ENCODE measurements at places on chromosomes 6 and 20. TPM values are rescaled to one million over a fixed set of nuclear protein-coding genes. Genes with fewer than 3 reads are reported as not detected.

PHACTR1 gene
- 2.5 TPM for total RNA-seq

GNAS-AS1 gene
- total RNA-seq: 1.1 TPM

TRIM40 gene
- not detected for total RNA-seq

DNA sequence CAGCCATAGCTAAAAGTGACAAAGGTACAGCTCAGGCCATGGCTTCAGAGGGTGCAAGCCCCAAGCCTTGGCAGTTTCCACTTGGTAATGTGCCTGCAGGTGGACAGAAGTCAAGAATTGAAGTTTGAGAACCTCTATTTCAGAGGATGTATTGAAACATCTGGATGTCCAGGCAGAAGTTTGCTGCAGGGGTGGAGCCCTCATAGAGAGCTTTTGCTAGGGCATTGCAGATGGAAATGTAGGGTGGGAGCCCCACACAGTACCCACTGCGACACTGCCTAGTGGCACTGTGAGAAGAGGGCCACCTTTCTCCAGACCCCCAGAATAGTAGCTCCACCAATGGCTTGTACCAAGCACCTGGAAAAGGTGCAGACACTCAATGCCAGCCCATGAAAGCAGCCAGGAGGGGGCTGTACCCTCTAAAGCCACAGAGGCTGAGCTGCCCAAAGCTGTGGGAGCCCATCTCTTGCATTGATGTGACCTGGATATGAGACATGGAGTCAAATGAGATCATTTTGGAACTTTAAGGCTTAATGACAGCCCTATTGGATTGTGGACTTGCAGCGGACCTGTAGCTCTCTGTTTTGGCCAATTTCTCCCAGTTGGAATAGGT, 1299.4 kb upstream of the MAP3K7 start:
- H3K4me1 ChIP-seq: no peaks in the 10 kb centered on the region
- no peaks in the 10 kb centered on the region for H3K27me3 ChIP-seq
- no peak for DNase-seq
- peaks cover 1% of the 10 kb centered on the region for H3K36me3 ChIP-seq
- no peak overlapping the region for H3K4me3 ChIP-seq
- no peak overlapping the region for H3K27ac ChIP-seq

DNA sequence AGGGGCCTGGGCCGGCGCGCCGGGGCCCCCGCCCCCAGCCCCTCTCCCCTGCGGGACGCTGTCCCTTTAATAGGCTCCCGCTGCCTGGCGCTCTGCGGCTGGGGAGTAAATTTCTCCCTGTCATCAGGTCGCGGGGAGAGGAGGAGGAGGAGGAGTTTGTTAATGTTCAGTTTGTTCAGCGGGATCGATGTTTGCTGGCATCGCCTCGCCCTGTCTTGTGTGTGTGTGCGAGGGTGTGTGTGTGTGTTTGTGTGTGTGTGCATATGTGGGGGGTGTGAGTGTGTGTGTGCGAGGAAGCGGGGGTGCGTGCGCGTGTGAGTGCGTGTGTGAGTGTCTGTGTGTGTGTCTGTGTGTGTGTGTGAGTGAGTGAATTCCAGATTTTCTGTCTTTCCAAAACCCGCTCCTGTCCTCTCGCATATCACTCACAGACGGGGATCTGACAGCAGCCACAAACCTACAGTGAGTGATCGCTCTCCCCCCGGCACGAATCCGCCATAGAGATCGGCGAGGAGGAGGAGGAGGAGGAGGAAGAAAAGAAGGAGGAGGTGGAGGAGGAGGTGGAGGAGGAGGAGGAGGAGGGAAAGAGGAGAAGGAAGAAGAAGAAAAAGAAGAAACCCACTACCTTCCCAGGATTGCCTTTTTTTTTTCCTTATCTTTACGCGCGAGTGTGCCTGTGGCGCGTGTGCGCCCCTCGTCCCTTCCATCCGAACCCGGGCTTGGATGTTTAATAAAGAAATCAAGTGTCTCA, at the start of gene TSHZ2:
TSHZ2 (plus strand) TSS at position 169 of the 748 bp plus-strand sequence. CDS start 936 bp downstream, outside the sequence.
- peaks cover 2% of the 10 kb centered on the region for H3K36me3 ChIP-seq
- no peak within 1 kb of the TSS for H3K27ac ChIP-seq
- H3K4me3 ChIP-seq: peak within 1 kb of the TSS; percentile 89
- H3K27me3 ChIP-seq: peaks cover 54% of the 10 kb centered on the region

- peaks cover 3% of the 10 kb centered on the region for H3K27me3 ChIP-seq
- no peak overlapping the region for H3K4me3 ChIP-seq
- no peak for DNase-seq
- H3K36me3 ChIP-seq: no peaks in the 10 kb centered on the region
Observed at GRCh38 chr6:155980014-155980767, 524.6 kb upstream of the NOX3 start.

DNA sequence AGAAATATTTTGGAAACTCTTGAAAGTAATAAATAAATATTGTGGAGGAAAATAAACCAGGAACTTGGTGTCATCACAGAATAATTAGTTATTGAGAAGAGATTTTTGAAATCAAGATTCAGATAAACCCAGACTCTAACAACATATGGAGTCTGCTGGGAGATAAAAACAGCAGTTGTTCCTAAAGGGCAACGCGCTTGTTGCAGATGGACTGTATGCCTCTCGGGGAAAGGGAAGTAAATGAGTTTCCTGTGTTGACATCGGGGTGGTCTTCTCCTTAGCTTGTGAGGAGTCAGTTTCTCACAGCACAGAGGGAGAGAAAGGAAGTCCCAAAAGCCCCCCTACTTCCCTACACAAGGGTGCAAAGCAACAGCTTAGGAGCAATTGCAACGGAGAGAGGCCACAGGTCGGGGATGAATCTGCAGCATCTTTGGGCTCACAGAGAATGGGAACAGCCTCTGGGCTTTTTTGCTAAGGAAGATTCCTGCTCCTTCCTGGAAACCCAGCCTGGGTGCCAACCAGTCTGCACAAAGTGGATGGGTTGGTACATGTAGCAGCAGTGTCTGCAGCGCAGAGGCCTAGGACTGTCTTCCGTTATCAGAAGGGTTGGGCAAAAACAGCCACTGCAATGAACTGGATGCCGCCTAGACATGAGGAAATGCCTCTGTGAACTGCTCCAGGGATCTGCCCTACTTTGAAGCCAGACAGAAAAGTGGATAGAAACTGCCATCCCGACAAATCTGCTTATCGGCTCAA, 603.0 kb upstream of the NRSN1 start:
- H3K4me1 ChIP-seq: peaks cover 2% of the 10 kb centered on the region
- no peaks in the 10 kb centered on the region for H3K27me3 ChIP-seq
- DNase-seq: no peak
- no peak overlapping the region for H3K4me3 ChIP-seq

DNA sequence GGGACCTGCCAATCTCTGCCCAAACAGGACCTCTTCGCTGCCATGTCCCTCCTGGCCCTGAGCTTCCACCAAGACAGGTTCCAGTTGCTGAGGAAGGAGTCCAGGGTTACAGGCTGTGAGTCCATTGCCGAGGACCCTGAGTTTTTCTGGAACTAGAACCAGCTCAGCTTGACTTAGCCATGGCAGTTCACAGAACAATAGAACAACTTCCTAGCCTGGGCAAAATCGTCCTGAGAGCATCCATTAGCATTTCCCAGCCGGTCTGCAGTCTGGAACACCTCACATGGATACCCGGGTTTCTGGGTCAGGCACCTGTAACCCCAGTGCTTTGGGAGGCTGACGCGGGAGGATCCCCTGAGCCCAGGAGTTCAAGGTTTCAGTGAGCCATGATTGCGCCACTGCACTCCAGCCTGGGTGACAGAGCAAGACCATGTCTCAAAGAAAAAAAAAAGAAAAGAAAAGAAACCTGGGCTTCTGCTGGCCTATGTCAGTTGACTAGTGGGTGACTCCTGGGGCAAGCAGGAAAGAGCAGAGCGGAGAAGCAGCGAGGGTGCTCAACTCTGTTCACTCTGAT, 90.3 kb downstream of the TCP11 start:
- DNase-seq: no peak
- H3K36me3 ChIP-seq: peaks cover 2% of the 10 kb centered on the region
- no peaks in the 10 kb centered on the region for H3K27me3 ChIP-seq
- no peak overlapping the region for H3K4me3 ChIP-seq

DNA sequence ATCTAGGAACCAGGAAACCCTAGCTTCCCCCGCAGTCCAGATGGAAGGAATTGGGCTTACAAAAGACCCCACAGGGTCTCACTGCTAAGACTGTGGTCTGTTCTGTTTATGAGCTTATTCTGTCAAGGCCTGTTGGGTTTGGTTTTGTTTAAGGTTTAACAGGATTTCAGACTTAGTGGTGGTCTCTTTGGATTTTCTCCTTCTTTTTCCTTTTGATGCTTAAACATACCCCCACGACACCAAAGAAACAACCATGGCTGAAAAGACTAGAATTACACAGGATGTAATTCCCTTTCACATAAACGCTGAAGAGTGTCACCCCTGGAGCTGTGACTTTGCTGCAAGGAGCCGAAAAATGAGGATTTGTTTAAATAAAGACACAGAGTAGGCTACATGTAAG, 408.6 kb downstream of the PREX1 start:
- no peak overlapping the region for H3K4me3 ChIP-seq
- no peak for DNase-seq
- no peaks in the 10 kb centered on the region for H3K36me3 ChIP-seq
- peaks cover 23% of the 10 kb centered on the region for H3K27me3 ChIP-seq
- H3K27ac ChIP-seq: no peak overlapping the region

DNA sequence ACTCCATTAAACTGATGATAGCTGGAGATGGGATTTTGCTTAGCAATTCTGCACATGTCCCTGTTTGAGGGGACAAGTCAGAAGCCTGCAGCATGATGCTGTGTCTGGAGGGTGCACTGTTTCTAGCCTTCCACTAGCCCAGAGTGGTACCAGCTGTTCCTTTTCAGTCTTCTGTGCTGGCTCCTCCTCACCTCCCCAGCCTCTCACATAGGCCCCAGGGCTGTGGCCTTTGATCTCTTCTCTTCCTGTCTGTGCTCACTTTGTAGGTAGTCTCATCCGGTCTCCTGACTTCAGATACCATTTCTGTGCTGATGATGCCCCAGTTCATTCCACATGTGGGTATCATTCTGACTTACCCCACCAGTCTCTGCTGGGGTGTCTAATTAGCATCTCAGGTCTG, 126.3 kb downstream of the HIVEP1 start:
- DNase-seq: no peak
- peaks cover 44% of the 10 kb centered on the region for H3K36me3 ChIP-seq
- no peaks in the 10 kb centered on the region for H3K27me3 ChIP-seq
- H3K4me1 ChIP-seq: peaks cover 25% of the 10 kb centered on the region

GRCh38 chr20:36167902-36168503, 13.5 kb downstream of the EPB41L1 start:
- no peak for DNase-seq
- no peak overlapping the region for H3K4me3 ChIP-seq
- H3K27ac ChIP-seq: no peak overlapping the region
- no peaks in the 10 kb centered on the region for H3K36me3 ChIP-seq

GRCh38 chr6:150537893-150538292, 61.8 kb upstream of the PLEKHG1 start:
- H3K4me1 ChIP-seq: no peaks in the 10 kb centered on the region
- DNase-seq: no peak
- peaks cover 2% of the 10 kb centered on the region for H3K27me3 ChIP-seq
- no peak overlapping the region for H3K27ac ChIP-seq
- H3K4me3 ChIP-seq: no peak overlapping the region

GRCh38 chr6:146613947-146614346, 15.2 kb downstream of the ADGB start:
- no peak overlapping the region for H3K27ac ChIP-seq
- no peak for DNase-seq
- H3K4me1 ChIP-seq: no peaks in the 10 kb centered on the region
- H3K36me3 ChIP-seq: no peaks in the 10 kb centered on the region

DNA sequence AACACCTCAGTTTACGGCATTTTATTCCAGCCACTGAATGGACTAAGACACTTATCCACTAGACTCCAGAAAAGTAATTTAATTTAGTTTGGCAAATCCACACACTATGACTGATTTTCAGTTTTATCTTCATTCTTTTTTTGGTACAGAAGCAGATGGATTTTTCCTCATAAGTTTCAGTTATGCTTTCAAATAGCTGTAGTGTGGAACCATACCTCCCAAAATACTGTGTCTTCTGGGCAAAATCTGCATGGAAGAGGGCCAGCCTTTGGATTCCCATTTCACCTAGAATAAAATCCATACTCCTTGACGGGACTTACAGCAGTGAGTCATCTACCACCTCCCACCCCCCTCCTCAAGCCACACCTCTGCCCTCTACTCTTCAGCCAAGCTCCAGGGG, 43.0 kb downstream of the GSTA2 start:
- no peaks in the 10 kb centered on the region for H3K4me1 ChIP-seq
- no peaks in the 10 kb centered on the region for H3K36me3 ChIP-seq
- no peak overlapping the region for H3K27ac ChIP-seq
- no peak overlapping the region for H3K4me3 ChIP-seq

DNA sequence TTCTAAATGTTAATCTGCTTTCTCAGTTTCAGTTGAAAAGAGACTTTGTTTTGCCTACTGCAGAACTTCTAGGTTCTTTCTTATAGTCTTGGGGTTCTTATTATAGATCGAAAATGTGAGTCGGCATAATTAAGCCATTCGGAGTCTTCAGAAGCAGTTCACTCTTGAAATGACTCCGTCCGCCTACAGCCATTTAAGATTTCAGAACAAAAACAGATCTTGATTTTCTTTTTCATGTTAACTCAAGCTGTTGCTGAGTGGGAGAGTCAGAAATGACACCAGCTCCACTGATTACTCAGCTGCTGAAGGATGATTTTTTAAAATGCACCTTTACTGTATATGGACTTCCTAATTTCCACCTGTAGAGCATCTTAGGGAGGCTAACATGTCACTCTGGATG, 15.9 kb downstream of the PRDM1 start:
- H3K27ac ChIP-seq: no peak overlapping the region
- H3K4me3 ChIP-seq: no peak overlapping the region
- peaks cover 22% of the 10 kb centered on the region for H3K4me1 ChIP-seq
- H3K27me3 ChIP-seq: peaks cover 5% of the 10 kb centered on the region

DNA sequence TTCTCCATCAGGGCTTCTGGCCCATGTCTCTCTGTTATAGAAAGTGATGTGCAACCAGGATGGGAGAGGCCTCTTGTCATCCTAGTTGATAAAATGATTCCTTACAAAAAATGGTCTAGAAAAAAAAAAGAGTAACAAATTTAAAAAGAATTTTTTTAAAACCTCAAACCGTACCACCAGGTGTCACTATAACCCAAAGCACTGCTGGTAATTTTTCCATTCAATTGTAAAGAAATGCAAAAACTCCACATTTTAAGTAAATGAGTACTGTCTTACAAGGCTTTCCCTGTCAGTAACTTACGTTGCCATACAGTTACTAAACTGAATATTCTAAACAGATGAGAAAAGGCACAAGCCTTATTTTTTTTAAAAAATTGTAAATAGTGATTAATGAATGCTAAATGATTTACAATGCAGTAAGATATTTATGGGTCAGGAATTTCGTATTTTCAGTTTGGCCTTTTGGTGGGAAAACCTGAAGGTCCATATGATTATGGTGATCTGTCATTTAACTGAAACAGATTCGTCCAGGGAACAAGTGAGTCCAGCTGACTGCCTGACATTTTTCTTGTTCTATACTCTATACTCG, 95.4 kb downstream of the OGFRL1 start:
- peaks cover 28% of the 10 kb centered on the region for H3K4me1 ChIP-seq
- peak overlapping the region; percentile 4 for H3K27ac ChIP-seq
- DNase-seq: no peak
- no peaks in the 10 kb centered on the region for H3K36me3 ChIP-seq

- peaks cover 27% of the 10 kb centered on the region for H3K4me1 ChIP-seq
- H3K36me3 ChIP-seq: no peaks in the 10 kb centered on the region
- H3K27me3 ChIP-seq: no peaks in the 10 kb centered on the region
- no peak overlapping the region for H3K27ac ChIP-seq
- no peak overlapping the region for H3K4me3 ChIP-seq
- no peak for DNase-seq
Observed at GRCh38 chr6:113731541-113731940, 125.6 kb upstream of the MARCKS start.

- DNase-seq: peak; percentile 55
- H3K36me3 ChIP-seq: peaks cover 2% of the 10 kb centered on the region
- H3K4me1 ChIP-seq: no peaks in the 10 kb centered on the region
- no peak overlapping the region for H3K27ac ChIP-seq
- no peak overlapping the region for H3K4me3 ChIP-seq
Observed at GRCh38 chr20:64149809-64150560, 14.3 kb upstream of the MYT1 start.
